ENCODE measurements at places on chromosomes 6 and 20.

GRCh38 chr20:24955045-24955444 lies 6.0 kb downstream of the CST7 start:
- DNase-seq: no peak

DNA sequence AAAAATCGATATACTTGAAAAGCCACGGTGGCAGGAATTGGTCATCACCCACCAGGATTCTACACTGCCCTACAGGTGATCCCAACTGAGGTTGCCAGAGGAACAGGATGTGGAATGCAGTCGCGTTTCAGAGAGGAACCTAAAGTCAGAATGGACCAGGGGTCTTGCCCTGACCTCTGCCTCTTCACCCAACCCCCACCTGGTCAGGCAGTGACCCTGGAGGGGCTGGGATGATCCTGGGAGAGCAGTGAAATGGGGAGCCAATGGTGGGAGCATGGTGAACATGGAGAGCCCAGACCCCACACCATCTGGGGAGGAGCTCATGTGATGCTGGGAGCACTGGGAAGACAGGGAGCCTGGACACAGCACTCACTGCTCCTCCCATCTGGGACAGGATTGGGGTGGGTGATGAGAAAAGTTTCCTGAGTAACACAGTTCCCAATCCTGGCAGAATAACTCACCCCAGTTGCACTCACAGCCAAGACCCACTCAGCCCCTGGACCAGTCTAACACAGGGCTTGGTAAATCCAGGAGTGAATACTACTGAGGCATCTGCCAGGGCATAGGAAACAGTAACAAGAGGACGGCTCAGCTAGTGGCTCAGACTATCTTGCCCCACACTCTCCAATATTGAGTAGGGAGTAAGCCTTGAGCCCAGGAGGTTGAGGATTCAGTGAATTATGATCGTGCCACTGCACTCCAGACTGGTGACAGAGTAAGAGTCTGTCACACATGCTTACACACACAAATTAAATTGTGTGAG lies 1.7 kb upstream of the ULBP2 start:
- DNase-seq: no peak

DNA sequence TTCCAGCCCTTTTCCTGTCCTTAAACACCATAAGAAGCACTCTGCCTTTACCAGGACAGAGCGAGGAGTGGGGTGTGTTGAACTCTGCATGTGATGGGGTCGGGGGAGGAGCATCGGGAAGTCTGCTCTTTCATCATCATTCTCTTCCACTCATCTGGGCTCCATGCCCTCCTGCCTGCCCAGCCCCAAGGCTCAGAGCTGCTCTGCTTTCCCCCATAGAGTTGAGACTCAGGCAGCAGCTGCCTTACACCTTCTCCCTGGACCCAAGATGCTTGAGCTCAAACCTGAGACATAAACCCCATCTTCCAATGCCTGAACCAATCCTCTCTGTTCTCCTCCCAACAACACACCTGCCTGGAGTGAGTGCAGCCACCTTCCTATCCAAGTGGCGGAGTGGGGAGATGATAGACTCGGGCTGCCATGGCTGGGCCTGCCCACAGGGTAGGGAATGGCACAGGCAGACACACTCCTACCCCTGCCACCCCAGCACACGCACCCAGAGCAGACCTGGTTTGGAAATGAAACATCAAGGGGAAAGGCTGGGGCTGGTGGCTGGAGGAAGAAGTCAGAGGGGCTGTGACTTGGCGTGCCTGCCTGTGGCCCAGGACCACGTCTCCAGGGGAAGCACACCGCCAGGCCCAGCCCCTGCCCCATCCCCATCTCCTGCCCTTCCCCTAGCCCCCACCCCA lies 28.4 kb downstream of the TFEB start:
- DNase-seq: no peak

DNA sequence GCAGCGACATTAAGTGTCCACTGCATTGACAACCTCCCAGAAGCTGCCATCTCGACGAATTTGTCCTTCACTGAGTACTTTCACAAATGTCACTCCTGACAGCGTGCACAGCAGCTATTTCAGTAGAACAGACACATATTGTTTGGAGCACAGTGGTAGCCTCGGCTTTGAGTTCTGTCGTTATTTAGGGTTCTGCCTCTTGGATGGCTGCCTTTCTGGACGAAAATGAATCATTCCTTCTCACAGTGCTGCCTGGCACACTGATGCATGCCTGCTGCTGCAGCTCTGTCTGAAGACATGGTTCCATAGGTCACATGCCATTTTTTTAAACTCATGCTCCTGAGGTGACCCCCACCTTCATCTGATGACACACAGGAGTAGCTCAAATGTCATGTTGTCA lies 477.0 kb downstream of the C6orf118 start:
- DNase-seq: no peak

DNA sequence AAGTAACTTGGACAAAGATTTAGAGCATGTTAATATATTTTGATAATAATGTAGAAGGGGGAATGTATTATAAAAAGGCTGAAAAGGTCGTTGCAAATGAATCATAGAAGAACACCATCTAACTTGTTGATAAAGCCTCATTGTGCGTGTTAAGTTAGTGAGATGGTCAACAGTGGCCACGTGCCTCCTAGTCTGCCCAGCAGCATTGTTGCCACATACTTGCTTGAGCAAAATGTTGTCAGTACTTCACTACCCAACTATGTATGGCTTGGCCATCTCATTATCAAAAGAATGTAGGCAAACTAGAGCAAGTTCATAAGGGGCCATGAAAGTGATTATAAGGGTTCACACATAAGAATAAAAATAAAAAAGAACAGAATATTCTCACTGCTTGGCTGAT lies 84.6 kb downstream of the PHACTR1 start:
- DNase-seq: no peak

GRCh38 chr20:1946762-1947534 lies 46.9 kb downstream of the PDYN start:
- no peak for DNase-seq

DNA sequence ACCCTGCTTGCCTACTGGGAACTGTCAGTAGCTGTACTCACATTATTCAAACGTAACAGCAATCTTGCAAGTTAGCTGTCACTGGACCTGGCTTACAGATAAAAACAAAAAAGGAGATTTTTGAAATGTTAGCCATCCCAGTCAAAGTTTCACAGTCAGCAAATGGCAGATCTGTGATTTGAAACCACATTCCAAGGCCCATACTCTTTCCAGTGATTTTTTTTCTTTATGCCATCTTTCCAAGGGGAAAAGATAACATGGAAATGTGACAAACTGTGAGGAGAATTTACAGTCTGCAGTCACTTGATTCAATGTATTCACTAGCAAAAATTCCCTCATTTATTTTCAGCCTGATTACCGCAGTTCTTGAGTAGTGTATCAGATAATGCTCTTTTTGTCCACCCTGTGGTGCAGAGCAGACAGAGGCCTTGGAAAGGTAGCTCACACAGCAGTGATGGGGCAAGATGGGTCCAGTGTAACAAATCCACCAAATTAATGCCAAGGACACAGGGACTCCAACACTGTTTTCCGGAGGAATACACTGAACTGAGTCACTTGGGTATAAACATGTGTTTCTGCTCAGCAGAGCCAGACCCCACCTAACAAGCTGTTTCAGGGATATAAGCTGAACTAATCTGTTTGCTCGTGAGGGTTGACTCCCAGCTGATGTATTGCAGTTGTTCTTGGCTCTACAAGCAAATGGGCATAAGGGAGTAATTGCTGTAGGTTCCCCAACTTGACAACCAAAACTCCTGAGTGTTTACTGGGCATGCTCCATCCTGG lies 49.9 kb upstream of the ADGRF1 start:
- no peak for DNase-seq

DNA sequence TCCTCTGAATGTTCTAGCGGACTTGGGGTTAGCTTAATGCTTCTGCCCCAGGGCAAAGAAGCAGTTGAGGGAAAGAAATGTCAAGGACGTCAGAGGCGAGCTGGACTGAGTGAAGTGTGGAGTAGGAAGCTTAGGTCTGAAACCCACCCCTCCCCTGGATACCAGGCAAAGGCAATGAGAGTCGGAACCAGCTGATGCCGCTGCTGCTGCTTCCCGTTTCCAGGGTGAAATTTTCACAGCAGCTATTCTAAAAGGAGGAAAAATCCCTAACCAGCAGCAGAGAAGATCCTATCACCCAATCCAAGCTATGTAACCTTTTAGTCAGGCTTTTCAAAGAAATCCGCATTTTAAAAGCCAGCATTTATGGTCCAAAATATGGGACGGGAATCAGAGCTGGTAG lies 564.3 kb downstream of the LMBRD1 start:
- DNase-seq: no peak

DNA sequence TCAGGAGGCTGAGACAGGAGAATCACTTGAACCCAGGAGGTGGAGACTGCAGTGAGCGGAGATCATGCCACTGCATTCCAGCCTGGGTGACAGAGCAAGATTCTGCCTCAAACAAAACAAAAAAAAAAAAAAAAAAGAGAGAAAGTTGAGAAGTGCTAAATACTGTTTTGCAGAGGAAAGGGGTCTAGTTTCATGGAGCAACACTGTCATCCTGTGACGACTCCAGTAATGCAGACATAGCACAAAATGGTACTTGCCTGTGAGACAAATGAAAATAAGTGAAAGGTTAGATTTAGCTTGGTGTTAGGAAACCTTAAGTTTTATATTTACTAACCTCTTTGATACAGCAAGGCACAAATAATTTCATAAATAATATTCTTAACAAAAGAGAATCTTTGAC lies 29.7 kb downstream of the CEP162 start:
- DNase-seq: no peak

DNA sequence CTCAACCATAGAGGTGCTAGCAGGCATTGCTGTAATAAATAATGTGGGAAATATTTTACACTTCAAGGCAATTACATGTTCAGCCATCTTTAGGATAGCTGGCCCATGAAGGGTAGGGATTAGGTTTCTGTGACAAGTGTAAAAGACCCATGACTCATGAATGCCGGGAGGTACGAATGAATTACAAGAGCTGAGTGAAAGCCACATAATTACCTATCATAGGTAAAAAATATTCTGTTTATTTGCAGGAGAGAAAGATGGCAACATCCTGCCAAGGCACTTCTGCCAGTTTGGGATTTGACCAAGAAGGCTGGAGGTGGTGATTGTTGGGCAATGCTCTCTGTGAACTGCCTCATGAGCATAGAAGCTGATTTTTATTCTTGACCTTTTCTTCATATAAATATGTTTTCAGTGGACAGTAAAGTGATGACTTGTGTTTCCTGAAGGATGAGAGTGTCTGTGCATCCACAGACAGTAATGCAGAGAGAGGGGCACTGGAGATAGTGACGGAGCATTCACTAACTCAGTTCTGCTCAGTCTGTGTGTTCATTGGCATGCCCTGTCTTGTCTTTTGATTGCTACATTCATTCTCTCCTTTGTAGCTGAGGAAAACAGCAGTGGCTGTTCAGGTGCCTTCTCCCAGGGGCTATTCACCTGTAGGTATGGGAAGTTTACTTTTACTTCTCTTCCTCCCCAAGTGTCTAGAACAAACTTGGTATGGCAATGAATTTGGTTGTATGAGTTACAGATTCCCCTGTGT lies 481.1 kb downstream of the TFAP2B start:
- no peak for DNase-seq

- no peak for DNase-seq
Observed at GRCh38 chr6:235763-236360, 56.4 kb upstream of the DUSP22 start.

DNA sequence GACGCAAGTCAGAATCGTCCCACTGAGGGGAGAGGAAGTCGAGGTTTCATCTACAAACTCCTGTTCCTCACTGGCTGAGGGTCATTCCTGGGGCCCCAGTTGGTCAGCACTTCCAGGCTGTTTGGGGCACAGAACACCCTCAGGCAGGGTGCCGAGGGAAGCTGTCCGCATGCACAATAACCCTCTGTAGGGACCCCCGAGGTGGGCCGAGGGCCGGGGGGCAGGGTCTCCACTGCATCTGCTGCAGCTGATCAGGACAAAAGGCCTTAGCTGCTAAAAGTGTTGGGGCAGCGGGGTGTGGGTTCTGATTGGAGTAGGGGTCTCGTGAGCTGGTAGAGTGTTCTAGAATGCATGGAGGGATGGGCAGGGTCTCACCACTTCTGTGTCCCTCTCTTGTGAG lies 125.1 kb downstream of the TOX2 start:
- DNase-seq: no peak

DNA sequence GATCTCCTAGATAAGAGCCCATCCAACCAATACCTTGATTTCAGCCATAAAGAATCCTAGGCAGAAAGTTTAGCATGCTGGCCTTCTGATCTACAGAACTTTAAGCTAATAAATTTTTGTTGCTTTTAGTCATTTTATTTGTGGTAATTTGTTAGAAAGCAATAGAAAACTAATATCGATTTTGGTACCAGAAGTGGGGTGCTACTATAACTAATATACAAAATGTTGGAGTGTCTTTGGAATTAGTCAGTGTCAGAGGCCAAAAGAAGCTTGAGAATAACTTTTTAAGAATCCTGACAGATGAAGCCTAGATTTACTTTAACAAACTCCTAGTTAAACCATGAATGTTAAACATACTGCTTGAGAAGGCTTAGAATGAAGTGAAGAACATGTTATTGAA lies 83.6 kb upstream of the HSF2 start:
- DNase-seq: no peak

DNA sequence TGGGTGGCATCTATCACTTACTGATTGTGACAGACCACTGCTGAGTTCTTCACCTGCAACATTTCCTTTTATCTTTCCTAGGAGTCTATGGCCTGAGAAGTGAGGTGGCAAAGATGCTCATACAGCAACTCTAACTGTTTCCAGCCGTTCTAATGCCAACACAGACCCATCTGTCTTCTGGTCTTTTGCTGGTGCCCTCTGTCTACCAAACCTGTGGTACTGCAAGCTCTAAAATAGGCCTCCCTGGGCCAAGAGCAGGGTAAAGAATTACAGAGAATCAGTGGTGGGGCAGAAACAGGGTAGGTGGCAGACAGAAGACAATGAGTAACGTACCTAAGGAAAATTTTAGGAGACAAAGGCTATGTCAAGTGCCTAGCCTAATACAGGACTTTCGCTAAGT lies 611.0 kb upstream of the FLRT3 start:
- no peak for DNase-seq

DNA sequence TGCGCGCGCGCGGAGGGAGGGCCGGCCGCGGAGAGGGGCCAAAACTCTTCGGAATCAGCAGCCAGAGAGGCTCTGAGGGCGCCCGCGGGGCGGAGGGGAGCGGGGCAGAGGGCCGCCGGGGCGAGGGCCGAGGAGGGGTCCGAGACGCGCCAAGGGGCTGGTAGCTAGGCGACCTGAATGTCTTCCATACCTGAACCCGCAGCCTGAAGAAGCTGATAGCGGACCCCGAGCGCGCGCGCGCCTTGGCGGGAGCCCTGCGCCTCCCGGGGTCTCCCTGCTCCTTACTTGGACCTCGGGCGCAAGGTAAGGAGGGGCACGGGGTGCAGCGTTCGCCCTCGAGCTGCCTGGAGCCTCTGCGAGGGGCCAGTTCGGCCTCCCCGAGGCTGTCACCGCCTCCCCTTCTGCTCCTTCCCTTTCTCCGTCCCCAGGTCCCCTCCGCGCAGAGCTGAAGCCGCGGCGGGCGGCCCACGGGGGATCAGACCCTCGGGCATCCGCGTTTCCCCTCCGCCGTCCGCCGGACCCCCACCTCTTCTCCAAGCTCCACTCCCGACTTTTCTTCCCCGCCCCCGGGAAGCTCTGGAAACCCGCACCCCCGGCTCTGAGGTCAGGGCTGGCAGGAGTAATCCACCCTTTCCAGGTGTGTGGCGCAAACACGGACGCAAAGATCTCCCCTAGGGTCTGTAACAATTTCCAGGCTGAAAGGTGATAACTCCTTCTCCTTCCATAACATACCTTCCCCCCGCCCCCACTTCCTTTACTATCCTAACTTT lies 13.1 kb upstream of the DEK start:
- DNase-seq: no peak

- no peak for DNase-seq
Observed at GRCh38 chr20:458776-459175, 3.6 kb downstream of the TBC1D20 start.

Measured in stimulated activated CD8-positive, alpha-beta memory T cell treated with anti-CD3 and anti-CD28 coated beads, Interleukin-4, amount 100 ng/mL, for 1 hour (primary cell).